Stimulated activated CD8-positive, alpha-beta memory T cell treated with anti-CD3 and anti-CD28 coated beads, Interleukin-15, amount 100 ng/mL, for 24 hours (primary cell): ENCODE measurements at places on chromosomes 1 and 21.

- no peak for DNase-seq
These were observed 45.5 kb downstream of the HUNK start for GRCh38 chr21:31918250-31918775.

DNA sequence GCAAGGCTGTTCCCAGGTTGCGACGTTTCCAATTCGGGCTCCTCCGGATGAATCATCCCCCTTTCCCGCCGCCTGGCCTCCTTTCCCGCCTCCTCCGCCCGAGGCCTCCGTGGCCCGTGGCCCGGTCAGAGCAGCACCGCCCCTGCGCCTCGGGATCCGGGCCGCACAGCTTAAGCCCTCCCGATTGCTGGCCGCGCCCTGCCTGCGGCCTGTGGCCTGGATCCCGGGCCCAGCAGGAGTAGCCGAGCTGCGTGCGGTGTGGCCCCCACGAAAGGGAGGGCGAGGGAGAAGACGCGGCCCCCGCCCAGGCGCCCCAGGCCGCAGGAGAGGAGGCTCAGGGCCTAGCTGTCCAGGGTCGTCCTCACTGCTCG lies 1.0 kb downstream of the TMEM200B start:
- DNase-seq: no peak

DNA sequence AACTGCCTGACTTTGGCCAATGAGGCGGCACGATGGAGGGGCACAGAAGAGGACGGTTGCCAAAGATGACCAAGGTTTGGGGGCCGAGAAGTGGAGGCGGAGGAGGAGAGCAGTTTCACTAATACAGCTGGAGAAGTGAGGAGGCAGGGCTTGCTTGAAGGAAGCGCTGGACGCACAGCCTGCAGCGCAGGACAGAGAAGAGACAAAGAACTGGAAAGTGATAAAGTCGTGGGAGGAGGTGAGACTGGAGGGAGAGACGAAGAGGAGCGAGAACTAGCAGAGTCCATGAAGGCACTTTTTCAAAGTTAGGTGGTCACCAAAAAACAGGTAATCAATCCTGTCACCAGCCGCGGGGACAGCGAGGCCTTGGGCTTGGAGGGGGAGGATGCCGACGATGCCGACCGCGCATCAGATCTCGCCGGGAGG lies 771 bp downstream of the PACC1 start:
- no peak for DNase-seq

DNA sequence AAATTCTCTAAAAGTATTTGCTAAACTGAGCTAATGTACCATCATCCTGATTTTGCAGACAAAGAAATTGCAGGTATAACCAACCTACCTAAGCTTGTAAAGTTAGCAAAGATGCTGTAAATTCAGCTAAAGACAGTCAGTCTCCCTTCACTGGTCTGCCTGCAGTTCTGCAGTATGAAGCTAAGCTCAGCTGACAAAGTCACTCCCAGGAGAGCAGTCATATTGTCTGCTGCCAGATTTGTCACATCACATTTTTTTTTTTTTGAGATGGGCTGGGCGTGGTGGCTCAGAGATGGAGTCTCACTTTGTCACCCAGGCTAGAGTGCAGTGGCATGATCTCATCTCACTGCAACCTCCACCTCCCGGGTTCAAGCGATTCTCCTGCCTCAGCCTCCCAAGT lies 8.9 kb upstream of the CMPK1 start:
- no peak for DNase-seq

DNA sequence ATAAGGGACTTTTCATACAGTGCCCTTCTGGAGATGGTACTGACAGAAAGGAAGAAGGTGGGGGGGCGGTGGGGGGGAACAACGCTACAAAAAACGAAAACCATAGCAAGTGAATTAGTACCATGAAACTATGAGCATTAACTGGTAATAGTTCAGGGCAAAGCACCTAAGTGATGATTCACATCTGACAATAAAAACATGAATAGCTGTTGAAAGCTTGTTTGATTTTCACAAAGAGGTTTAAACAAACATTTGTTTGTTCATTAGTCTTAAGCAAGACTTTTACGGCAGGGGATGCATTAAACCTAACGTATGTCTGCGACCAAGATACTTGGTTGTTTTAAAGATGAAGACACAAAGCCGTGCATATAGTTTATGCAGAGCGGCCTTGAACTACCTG lies 177.5 kb downstream of the LMO4 start:
- no peak for DNase-seq

GRCh38 chr1:211648980-211649934 lies 26.2 kb downstream of the NEK2 start:
- DNase-seq: no peak

GRCh38 chr1:152768847-152769533 lies 6.0 kb upstream of the LCE1F start:
- no peak for DNase-seq

GRCh38 chr1:48000883-48001282 lies 3.7 kb upstream of the TRABD2B start:
- no peak for DNase-seq

DNA sequence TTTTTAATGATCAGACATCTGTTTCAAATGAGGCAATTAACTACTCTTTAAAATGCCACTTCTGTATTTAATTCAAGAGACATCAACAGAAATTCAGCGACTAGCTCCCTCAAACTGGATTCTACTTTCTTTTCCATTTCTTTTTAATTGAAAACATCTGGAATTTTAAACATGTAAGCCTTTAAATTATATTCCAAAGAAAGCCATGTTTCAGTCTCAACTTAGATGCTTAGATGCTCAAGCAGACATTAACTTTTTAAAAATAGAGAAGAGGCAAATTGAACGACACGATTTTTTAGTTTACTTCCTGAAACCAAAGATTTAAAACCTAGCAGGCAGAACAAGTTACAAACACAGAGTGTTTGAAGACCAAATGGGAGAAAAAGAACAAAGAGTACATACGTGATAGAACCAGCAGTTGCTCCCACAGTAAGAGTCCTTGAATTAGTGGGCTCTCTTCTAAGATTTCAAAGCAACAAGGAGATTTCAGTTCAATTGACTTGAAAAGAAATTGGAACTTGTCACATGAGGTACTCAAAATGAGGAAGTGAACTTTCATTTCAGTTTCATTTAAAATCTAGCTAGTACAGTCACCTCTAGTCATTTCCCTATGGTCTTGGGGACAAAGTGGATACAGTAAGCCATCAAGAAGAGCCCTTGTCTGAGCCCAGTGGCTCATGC lies at the start of gene CTSS:
Gene CTSS, minus strand, starts transcription at position 483 of the 681 bp plus-strand sequence. CDS start 1,015 bp downstream, outside the sequence.
- DNase-seq: no peak

DNA sequence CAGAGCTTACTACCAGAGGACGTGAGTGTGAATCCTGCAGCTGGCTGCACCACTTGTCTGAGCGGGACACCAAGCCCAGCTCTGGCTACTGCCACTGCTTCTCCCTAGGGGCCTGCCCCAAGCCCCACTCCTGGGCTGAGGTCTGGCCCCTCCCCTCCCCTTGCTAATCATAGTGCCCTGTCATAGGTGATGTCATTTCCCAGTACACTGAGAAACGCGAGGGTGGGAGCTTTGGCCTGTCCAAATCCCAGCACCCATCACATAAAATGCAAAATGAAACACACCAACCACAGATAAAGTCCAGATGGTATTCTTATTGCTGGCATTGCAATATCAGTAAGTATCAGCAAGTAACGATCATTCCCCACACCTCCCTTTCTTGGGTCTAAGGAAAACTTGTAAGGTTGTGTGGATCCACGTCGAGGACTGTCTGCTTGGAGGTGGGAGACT lies 77.7 kb downstream of the TOMM20 start:
- DNase-seq: no peak

DNA sequence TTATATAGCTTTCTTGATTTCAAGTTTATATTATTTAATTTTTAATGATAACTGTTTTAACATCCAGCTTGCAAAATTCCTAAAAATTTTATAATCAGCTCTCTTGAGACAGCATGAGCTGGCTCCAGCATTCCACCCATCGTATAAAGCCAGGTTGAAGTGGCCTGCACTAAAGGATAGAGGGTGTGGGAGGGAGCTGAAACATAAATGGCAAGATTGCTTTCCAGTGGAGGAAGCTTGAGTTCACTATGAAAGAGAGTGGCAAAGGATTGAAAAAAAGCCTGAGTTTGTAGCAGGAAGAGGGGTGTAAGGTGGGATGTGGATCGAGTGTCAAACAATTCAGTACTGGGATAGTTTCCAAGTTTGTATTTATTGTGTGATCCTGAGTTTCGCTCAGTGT lies 48.5 kb upstream of the ZNF644 start:
- DNase-seq: no peak
